DND-41 (cell line): ENCODE measurements at places on chromosomes 1 and 21.

DNA sequence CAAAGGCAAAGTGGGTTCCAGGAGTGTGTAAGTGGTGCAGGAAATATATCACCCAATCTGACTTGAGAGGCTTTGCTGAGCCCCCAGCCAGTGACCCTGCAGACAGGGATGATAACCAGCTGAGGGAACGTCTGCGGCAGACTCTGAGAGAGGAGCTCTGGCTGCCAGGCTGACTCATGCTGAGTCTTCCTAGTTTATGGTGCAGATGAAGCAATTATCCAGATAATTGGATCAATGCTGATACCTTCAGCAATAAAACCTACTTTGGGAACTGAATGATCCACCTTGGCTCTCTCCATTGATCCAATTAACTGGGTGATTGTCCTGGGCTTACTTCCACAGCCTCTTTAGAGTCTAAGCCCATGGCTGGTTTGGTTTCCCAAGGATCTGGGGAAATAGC lies 7.3 kb downstream of the C8B start:
- DNase-seq = no peak

GRCh38 chr1:1120096-1120495 lies 4.2 kb upstream of the C1orf159 start:
- DNase-seq = no peak

- DNase-seq = no peak
Observed at GRCh38 chr1:3391711-3392110, 62.8 kb upstream of the ARHGEF16 start.

DNA sequence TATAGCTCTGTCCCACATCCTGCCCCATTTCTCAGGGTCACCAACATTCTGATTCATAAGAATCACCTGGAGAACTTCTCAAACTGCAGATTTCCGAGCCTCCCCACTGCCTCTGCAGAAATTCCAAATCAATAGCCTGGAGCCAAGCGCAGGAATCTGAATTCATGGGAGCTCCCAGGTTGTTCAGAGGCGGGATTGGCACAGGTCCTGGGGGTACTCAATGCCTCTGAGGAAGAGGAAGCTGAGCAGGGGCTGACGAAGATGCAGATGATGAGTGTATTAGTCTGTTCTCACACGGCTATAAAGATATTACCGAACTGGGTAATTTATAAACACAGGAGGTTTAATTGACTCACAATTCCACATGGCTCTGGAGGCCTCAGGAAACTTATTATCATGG lies 455.5 kb downstream of the MATN1 start:
- no peak for DNase-seq

- peak; percentile 77 for DNase-seq
Observed at GRCh38 chr1:15975358-15975804, 520 bp downstream of the ZBTB17 start.

DNA sequence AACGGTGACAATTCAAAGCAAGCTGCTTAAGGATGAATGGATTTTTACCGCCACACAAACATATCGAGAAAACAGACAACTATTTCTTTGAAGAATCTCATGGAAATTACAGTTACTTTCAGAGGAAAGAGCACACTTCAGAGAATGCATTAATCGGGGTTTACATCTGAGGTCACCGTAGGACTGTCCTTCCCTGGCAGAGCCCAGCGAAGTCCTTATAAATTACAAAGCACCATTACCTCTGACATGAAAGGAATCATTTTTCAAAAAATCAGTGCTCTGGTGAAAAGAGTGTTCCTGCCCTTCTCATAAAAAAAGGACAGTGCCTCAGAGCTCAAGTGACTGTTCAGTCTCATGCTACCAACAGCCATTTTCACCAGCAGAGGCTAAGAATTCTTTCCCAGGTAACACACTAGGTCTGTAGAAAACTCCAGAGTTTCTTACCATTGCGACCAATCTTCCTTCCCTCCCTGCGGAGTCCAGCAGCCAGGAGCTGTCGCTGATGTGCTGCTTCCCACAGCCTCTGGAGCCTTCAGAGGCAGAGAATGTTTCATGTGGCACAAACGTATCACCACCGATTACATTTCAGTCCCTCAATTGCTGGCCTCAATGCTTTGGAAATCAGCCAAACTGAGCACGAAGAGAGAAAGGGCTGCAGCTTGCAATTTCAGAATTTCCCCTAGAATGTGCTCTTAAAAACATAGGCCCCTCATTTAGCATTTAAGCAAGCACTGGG lies 75.4 kb downstream of the PLD5 start:
- no peak for DNase-seq

GRCh38 chr21:39388038-39388810 lies 39.3 kb upstream of the HMGN1 start:
- peak; percentile 89 for DNase-seq

GRCh38 chr1:17440074-17440826 lies 773 bp upstream of the RCC2 start:
- peak; percentile 41 for DNase-seq

- DNase-seq = no peak
Observed at GRCh38 chr1:74343216-74343615, 108.0 kb downstream of the TNNI3K start.

DNA sequence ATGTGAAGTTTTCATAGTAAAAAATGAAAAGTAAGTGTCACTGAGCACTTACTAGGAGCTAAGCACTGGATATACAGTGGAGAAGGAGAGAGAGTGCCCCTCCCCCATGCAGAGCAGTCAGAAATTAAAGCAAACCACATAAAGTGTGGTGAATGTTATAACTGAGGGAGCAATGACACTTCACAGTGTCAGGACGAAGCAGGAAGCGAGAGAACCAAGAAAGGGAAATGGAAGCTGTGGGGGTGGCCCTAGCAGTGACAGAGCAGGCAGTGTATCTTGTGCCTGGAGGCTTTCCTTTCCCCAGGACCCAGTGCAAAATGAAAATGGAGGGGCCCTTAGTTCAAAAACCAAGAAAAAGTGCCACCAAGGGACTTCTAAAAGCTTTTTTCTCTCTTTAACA lies 21.5 kb upstream of the RCAN3 start:
- DNase-seq = peak; percentile 84

DNA sequence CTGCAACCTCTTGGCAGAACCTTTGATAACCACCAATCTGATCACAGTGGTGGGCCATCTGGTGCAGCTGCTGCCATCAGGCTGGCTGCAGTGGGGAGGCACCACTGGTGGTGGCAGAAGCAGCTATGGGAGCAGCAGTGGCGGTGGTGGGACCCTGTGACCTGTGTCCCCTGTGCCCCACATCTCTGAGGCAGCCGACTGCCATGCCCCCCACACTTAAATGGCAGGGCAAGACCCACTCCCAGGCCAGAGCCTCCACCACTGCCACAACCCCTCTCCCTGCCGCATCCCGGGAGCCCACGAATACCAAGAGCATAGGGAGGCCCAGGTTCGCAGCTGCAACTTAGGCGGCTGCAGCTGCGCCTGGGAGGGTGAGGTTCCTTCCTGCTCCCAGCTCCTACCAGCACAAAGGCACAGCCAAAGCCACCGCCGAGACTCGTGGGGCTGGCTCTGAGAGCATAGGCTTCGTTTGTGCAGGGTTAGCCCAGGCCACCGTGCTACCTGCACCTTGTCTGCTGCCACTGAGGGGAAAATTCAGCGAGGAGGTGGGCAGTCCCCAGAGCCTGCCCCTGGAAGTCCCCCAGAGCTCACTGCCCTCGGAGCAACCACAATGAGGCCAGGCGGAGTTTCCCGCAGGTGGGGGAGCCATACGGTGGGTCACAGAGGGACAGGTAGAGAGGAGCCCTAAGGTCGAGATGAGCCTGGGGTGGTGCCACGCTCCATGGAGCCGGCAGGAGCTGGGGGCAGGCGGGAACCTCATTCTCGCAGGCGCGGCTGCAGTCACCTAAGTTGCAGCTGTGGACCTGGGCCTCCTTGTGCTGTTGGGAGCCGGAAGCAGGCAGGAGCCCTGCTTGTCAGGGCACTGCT lies 518.7 kb downstream of the RWDD3 start:
- no peak for DNase-seq

- DNase-seq = no peak
Observed at GRCh38 chr1:229209386-229209785, 61.5 kb upstream of the RAB4A start.

DNA sequence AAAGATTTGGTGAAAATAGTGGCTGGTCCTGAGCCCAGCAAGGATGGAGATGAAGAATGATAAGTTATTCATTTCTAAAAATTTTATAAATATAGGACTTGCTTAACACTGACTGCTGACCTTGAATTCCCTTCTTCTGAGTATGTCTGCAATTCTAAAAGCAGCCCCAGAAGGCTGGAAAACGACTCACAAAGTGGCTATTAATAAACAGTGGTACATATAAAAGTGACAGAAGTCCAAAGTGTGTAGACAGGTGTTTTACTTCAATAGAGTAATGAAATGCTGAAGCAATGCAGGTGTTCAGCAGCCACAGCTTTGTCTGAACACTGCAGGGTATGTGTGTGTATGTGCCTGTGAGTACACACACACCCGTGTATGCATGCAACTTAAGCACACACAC lies 219.0 kb upstream of the NRIP1 start:
- DNase-seq = no peak

DNA sequence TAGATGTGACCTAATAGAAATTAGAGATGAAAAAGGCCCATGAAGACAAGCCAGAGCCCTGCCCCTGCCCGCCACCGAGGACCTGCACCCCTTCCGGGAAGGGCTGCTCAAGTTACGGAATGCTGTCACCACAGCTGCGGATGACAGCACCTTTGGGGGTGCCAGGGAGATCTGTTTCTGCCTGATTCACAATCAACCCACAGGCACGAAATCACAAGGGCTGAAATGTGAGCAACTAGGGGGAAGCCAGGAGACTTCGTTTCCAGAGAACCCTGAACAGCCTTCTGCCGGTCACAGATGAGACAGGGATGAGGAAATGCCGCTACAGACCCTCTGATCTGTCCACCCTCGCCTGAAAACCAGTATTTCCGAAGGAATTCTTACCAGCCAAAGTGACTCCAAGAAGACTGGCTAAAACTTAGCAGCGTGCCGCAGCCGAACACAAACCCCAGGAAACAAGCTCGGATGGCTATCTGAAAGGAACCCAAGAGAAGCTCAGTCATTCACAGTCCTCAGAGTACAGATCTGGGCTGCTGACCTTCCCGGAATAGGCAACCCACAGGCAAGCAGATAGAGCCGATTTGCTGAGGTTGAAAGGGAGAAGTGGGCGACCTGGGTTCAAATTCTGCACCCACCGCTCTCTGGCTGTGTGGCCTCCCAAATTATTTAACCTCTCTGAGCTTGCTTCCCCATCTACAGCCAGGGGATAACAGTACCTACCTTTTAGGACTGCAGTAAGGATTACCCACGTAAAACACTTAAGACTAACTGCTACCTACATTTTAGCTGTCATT lies 1.1 kb downstream of the ICMT start:
- DNase-seq = no peak

- no peak for DNase-seq
Observed at GRCh38 chr1:28927648-28928313, 13.4 kb downstream of the EPB41 start.

- DNase-seq = no peak
Observed at GRCh38 chr1:85344256-85344694, 67.8 kb upstream of the BCL10 start.
